Left forelimb (tissue), 1 donor: ENCODE measurements at places on chromosomes 12 and 14.

- DNase-seq = no peak
Observed at GRCh38 chr12:4615667-4616066, 33.2 kb downstream of the AKAP3 start.

DNA sequence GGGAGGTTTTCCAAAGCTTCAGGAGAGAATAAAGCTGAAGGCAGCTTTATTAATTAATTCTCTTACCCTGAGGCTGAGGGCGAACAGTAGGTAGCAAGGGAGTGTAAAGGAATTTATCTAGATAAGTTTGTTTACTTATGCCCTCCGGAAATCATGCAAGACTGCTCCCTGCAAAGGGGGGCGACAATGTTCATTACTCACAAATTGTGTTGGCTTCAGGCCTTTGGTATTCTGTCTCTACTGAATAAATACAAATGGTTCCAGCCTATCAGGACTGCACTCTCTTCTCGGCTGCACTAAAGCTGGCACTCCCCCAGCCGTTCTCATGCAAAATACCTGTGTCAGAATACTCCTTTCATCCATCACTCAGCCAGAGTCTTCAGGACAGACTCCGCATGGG lies 120.8 kb downstream of the PPHLN1 start:
- no peak for DNase-seq

DNA sequence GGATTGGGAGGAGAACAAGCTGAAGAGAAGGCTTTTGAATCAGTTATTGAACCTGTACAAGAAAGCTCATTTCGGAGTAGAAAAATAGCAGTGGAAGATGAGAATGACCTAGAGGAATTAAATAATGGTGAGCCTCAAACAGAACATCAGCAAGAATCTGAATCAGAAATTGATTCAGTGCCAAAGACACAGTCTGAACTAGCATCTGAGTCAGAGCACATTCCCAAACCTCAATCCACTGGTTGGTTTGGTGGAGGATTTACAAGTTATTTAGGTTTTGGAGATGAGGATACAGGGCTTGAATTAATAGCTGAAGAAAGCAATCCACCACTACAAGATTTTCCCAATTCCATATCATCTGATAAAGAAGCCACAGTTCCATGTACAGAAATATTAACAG lies 13.5 kb downstream of the MIA2 start:
- DNase-seq = no peak

DNA sequence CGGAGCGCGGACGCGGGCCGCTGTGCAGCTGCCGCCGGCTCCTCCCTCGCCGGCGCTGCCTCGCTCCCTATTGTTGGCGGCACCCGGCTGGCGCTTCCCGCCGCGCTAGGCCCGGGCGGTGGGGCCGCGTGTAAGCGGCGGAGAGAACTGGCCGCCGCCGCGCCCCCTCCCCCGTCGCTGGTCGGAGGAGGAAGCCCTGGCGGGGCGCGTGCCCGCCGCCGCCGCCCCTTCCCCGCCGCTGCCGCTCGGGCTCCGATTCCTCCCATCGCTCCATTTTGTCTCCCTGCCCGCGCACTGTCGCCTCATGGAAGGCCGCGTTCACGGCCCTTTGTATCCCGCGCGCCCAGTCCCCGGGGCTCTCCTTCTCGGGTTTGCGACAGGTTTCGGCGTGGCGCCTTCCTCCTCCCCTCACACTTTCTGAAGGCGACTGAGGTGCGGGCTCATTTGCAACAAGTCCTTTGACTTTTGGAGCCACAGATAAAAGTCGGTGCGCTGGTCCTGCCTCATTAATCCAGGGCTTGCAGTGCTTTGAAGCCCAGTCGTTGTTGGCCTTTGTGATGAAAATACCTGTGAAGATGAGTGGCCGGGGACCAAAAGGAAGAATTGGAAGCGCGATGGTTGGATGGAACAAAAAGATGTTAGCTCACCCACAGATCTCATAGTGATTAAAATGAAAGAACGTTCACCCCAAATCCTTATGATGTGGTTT lies 707 bp downstream of the CPSF6 start:
- DNase-seq = peak; percentile 86

DNA sequence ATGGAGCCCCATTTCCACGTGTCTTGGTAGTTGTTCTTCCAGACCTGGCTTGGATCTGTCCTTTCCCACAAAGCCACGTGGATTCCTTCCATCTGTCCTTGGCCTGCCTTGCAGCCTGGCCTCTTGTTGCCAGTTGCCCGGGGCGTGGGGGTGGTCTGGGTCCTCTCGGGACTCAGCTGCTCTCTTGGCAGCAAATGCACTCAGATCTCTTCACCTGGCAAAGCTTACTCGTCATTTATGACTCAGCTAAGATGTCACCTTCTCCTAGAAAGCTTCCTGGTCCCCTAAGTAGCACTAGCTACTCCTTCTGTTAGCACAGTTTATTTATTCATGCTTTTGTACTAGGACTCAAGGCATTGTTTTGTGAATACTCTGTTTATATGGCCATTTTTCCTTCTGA lies 13.6 kb downstream of the PLEKHG3 start:
- DNase-seq = no peak

DNA sequence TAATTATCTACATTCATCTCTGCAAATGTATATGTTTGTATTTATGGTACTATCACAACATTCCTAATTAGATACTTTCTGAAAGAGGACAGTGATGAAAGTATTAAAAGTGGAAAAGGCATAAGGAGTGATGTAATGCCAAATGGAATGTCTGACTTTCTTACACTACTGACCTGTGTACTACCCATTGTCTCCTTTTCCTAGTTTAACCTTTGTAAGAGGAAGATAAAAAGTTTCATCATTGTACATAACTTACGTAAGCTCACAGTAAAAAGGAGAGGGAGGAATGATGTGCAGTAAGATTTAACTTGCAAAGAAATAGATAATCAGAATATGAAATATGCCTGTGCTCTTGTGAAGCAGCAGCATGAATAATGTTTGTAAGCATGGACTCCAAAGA lies 55.9 kb downstream of the SOX5 start:
- DNase-seq = no peak

- no peak for DNase-seq
Observed at GRCh38 chr12:79547044-79547734, 143.6 kb downstream of the PAWR start.

- no peak for DNase-seq
Observed at GRCh38 chr14:47619392-47619791, 56.0 kb downstream of the MDGA2 start.

DNA sequence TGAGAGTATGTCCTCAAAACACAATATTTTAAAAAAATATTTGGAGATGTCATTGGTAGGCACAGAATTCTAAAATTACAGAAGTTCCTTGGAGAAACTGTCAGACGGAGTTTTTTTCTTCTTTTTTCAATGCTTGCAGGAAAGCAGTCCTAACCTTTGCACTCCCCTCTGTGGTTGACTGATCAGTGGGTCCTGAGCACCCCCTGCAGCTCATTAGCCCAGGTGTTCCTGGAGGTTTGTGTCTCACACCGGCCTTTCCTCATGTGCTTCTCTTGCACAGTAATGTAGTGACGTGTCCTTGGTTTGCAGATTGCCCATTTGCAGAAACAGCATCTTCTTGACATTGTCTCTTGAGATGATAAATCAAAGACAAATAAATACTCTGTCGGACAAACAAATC lies 513.0 kb downstream of the TMEM121 start:
- no peak for DNase-seq

- no peak for DNase-seq
Observed at GRCh38 chr12:47735649-47736048, 10.4 kb upstream of the ENDOU start.

DNA sequence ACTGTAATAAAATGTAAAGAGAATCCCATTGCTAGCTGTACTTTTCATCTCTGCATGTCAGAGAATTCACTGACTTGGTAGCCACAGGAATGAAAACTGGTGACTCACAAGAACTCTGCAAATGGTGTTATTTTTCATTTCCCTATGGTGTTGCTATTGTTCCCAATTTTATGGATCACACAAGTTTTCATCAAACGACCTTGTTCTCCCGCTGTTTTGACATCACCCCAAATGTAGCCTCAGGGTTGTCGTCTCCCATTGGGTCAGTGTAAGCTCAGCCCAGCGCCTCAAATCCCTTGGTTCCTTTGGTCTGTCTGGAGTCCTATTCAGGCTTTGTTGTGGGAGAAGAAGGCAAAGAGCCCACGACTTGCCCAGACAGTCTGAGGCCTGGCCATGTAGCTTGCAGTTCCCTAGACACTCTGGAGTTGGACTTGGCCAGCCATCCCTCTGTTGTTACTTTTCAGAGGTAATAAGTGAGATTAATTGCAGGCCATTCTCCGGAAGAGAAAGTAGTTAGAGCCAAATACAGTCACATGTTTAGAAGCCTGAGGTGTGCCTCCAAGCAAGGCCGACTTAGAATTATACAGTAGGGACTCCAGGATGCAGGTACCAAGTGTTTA lies 159.2 kb downstream of the TGFB3 start:
- DNase-seq = no peak

DNA sequence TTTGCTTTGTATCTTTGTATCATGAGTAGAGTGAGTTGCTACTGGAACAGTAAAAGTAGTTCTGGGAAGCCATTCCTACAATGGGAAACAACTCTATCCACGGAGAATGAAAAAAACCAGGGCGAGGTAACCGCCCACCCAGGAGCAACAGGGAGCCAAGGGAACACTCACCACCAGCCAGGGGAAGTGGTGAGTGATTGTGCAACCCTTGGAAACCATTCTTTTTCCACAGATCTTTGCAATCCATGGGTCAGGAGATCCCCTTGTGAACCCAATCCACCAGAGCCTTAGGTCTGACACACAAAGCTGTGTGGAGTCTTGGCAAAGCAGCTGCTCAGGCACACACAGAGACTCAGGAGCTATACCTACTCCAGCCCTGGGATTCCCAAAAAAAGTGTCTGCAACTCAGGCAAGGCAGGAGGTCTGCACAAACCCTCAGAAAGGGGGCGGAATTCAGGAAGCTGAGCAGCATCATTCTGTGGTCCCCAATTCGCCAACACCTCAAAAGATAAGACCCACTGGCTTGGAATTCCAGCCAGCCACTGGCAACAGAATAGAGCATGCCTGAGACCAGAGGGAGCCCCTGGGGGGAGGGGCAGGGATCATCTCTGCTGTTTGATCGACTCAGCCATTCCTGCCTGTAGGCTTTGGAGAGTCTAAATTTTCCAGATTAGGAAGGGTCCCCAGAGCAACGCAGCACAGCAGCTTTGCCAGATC lies 52.1 kb upstream of the PPFIA2 start:
- DNase-seq = no peak

- DNase-seq = no peak
Observed at GRCh38 chr14:33524244-33524643, 426.6 kb downstream of the EGLN3 start.

GRCh38 chr12:25976289-25976688 lies 17.8 kb downstream of the RASSF8 start:
- no peak for DNase-seq

- no peak for DNase-seq
Observed at GRCh38 chr12:131946757-131947156, 3.0 kb upstream of the EP400 start.

DNA sequence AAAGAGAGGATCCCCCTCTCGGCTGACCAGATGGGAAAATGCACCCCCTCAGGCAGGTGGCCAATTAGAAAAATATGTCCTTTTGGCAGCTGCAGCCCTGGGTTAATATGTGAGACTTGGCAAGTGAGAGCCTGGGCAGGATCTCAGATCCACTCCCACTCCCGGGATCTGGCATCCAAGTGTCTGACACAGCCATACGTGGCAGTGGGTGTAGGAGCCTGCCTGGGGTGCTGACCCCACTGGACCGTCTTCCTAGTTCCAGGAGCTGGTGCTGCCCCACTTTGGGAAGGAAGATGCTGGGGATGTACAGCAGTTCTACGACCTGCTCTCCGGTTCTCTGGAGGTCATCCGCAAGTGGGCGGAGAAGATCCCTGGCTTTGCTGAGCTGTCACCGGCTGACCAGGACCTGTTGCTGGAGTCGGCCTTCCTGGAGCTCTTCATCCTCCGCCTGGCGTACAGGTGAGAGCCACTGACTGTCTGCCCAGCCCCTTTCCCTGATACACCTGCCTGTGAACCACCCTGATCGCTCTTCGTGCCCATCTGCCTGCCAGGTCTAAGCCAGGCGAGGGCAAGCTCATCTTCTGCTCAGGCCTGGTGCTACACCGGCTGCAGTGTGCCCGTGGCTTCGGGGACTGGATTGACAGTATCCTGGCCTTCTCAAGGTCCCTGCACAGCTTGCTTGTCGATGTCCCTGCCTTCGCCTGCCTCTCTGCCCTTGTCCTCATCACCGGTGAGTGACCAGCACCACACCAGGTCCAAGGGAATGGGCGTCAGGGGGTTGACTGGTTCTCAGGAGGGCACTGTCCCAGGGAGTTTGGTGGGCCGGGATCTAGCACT lies 5.8 kb downstream of the NR4A1 start:
- no peak for DNase-seq
